ENCODE measurements at places on chromosomes 6 and 20. TPM values are rescaled to one million over a fixed set of nuclear protein-coding genes. Genes with fewer than 3 reads are reported as not detected.

DNA sequence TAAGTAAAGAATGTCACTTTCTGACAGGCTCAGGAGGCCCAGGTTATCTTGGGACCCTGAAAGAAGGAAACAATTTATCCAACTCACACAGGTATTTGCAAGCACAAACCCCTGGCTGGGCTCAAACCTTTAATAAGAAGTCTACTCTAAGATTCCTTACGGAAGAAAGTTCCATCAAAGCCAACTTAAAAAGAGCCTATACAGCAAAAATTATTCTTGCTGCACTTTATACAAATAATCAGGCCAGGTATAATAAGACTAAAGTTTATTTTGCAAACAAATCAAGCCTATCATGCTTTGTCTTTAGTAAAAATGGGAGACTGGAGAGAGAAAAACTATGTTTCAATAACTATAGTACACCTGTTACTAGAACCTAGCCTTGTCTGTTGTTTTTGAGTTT is 102.1 kb downstream of the DTNBP1 start:
- no peak for DNase-seq
- no peaks in the 10 kb centered on the region for H3K27me3 ChIP-seq
- no peaks in the 10 kb centered on the region for H3K36me3 ChIP-seq
- H3K4me3 ChIP-seq, result no peak overlapping the region
- no peaks in the 10 kb centered on the region for H3K4me1 ChIP-seq

DNA sequence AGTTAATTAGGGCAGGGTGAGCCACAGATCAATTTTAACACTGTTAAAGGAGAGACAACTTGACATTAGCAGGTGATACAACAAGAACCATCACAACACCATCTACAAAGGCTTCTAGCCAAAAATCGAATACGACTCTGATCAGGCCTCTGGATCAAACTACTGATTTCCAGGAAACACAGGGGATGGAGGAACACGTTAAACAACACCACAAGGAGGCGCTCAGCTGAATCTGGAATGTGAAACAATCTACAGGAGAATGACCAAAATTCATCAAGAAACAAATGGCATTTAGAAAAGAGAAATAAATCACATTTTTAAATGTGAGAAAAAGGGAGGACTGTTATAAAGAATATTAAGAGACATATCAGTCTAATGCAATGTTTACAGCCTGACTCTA is 13.5 kb upstream of the MAFB start:
- no peaks in the 10 kb centered on the region for H3K4me1 ChIP-seq
- H3K27me3 ChIP-seq, result peaks cover 3% of the 10 kb centered on the region
- no peak overlapping the region for H3K27ac ChIP-seq
- H3K36me3 ChIP-seq, result no peaks in the 10 kb centered on the region
- H3K4me3 ChIP-seq, result no peak overlapping the region
- DNase-seq, result no peak

DNA sequence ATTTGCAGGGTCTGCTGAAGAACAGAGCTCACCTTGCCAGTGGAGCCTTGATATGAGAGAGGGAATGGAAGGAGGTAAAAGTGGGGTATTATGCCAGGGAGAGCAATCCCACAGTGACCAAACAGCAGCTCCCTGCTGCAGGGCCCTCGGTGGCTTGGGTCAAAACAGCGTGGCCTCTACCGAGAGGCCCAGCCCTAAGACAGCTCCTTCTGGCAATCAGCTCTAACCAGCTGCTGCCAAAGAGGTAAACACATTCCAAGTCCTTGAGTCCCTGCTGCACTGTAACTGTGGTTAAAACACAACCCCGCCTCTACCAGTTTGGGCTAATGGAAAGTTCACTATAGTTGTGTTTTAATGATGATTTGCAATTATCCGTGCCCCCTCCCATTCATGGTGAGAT is 1.4 kb upstream of the DAAM2 start:
- H3K4me3 ChIP-seq, result no peak overlapping the region
- no peak overlapping the region for H3K27ac ChIP-seq
- no peaks in the 10 kb centered on the region for H3K36me3 ChIP-seq
- H3K27me3 ChIP-seq, result peaks cover 40% of the 10 kb centered on the region
- H3K4me1 ChIP-seq, result no peaks in the 10 kb centered on the region

DNA sequence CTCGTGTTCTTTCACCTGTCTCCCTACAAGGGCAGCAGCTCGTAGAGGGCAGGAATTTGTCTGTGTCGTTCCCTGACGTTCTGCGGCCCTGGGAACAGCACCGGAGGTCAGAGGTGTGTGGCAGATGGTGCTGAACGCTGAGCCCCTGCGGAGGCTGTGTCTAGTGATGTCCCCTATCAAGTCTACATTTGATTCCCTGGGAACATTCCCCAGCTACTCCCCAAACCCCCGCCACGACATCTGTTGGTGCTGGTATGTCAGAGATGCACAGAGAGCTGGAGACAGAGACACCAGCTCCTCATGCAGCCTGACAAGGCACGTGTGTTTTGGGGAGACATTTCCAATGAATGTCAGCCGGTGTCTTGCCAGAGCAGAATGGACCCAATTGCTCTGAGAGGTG is 7.7 kb downstream of the PMEPA1 start:
- no peak overlapping the region for H3K27ac ChIP-seq
- H3K36me3 ChIP-seq, result peaks cover 2% of the 10 kb centered on the region
- H3K4me1 ChIP-seq, result peaks cover 33% of the 10 kb centered on the region
- H3K4me3 ChIP-seq, result no peak overlapping the region

DNA sequence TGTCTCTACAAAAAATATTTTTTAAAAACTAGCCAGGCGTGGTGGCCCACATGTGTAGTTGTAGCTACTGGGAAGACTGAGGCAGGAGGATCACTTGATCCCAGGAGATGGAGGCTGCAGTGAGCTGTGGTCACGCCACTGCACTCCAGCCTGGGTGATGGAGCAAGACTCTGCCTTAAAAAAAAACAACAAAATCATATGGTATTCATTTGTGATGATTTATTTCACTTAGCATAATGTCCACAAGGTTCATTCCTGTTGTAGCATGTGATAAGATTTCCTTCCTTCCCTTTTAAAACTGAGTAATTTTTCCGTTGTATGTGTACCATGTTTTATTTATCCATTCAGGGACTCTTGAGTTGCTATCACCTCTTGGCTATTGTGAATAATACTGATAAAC is 26.2 kb downstream of the TMEM170B start:
- H3K4me1 ChIP-seq, result no peaks in the 10 kb centered on the region
- no peaks in the 10 kb centered on the region for H3K27me3 ChIP-seq
- H3K4me3 ChIP-seq, result no peak overlapping the region
- no peak overlapping the region for H3K27ac ChIP-seq
- no peak for DNase-seq
- peaks cover 6% of the 10 kb centered on the region for H3K36me3 ChIP-seq

- peaks cover 17% of the 10 kb centered on the region for H3K4me1 ChIP-seq
- no peaks in the 10 kb centered on the region for H3K36me3 ChIP-seq
- H3K27me3 ChIP-seq, result peaks cover 4% of the 10 kb centered on the region
- no peak for DNase-seq
Observed at GRCh38 chr6:139762587-139763031, 388.2 kb upstream of the CITED2 start.

GRCh38 chr6:16691324-16691723 is 69.9 kb downstream of the ATXN1 start:
- H3K27ac ChIP-seq, result peak overlapping the region; percentile 90
- peak overlapping the region; percentile 51 for H3K4me3 ChIP-seq

DNA sequence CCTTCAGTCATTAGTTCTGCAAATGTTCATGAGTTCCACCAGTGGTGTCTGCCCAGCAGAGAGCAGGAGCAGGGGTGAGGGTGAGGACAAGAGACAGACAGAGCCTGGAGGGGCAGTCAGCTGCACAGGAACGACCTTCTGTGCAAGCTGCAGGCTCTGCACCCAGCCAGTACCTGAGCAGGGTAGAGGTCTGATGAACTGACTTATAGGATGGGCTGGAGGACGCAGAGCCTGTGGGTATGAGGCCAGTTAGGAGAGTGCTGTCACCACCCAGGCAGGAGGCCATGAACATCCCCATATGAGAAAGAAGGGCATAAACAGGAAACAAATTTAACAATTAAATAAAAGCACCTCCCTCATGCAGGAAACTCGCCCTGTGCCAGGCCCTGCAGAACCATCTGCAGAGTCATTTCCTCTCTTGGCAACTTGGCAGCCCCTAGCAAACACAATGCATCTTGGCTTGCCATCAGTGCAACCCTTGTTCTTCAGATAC is 17.9 kb downstream of the C6orf15 start:
- no peaks in the 10 kb centered on the region for H3K27me3 ChIP-seq
- no peak overlapping the region for H3K4me3 ChIP-seq
- H3K4me1 ChIP-seq, result peaks cover 41% of the 10 kb centered on the region
- peak; percentile 60 for DNase-seq

DNA sequence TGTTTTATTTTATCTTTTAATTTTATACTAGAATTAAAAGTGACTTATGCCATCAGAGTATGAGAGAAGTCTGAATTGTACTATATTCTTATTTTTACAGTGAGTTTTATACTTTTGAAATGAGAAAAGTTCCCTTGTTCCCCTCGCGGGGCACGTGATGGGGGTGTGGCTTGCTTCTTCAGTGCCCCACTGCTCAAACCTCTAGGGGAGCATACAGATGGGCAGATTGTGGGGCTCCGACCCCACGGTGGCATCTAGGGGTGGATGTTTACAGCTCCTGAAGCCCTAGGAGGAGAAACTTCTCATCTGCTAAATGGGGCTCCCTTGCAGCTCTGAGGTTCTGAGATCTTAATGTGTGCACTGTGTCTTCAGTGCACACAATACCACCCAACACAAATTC is 11.9 kb upstream of the MAS1L start:
- H3K36me3 ChIP-seq, result no peaks in the 10 kb centered on the region
- no peaks in the 10 kb centered on the region for H3K4me1 ChIP-seq
- H3K27me3 ChIP-seq, result peaks cover 27% of the 10 kb centered on the region
- H3K4me3 ChIP-seq, result no peak overlapping the region
- no peak for DNase-seq

- no peak overlapping the region for H3K4me3 ChIP-seq
- H3K27ac ChIP-seq, result no peak overlapping the region
- no peak for DNase-seq
- peaks cover 17% of the 10 kb centered on the region for H3K27me3 ChIP-seq
Observed at GRCh38 chr6:3211681-3212080, 15.8 kb downstream of the TUBB2B start.

The MAS1 gene
- total RNA-seq, result not detected

The HCRTR2 gene
- total RNA-seq, result not detected

The NOX3 gene
- total RNA-seq, result not detected

The RIN2 gene
- not detected for total RNA-seq

The VIP gene
- total RNA-seq, result not detected

The RCAN2 gene
- total RNA-seq, result 4.3 TPM
